HS-27A (cell line): ENCODE measurements at places on chromosomes 3 and 15.

DNA sequence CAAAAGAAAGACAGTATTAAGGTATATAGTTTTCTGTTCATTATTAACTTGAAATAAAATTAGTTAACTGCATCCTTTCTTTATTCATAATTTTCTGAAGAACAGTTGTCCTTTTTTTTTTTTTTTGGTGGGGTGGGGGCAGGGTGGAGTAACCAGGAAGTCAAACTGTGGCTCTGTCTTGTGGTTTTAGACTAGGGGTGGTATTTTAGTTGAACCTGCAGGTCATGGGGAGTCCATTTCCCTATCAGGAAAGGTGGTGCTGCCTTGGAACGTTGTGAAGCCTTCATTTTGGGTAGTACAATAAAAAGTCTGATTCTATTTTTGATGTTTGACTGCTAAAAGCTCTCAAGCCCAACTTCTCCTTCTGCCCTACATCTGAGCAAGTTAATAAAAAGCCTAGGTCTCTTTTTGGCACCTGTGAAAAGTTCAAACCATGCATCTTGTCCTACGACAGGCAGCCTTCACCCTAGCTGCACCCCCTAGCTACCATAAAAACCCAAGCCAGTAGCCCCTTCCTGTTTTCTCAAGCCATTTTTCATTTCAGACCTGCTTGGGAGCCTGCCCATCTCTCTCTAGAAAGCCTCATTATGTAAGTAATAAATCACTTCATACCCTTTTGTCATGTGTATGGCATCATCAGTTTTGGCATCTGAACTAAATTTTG is 31.2 kb upstream of the RIOX2 start:
- no peak for DNase-seq

GRCh38 chr15:41006479-41006878 is 53.2 kb downstream of the CHAC1 start:
- no peak for DNase-seq

GRCh38 chr3:114519415-114519814 is 225.6 kb downstream of the TIGIT start:
- DNase-seq = no peak

DNA sequence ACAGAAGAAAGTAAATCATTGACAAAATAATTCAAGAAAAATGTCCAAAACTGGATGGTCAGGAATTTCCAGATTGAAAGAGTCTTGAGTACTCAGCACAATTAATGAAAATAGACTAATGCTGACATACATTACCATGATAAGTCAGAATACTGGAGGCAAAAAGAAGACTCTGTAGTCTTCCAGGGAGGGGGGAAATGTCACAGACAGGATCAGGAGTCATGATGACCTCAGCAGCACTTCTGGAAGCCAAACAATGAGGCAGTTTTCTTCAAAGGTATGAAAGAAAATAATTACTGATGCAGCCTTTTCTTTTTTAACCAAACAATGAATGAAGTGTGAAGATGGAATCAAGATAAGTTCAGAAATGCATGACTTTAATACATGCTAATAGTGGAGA is 30.1 kb upstream of the SLC22A13 start:
- DNase-seq = no peak

DNA sequence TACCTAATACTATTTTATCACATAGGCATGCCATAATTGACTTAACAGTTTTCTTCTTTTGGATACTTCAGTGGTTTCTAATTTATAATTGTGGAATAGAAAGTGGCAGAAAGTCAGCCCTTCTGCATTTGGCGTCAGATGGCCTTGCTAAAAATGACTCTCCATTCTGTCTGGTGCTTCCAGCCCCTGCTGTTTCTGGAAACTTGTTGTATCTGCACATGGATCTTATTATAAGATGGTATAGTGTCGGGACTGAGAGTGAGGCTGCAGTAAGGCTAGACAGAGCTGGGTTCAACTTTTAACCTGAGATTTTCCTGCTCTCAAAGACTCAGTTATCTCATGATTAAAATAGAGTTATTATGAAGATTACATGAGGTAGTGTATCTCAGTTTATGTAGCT is 74.8 kb upstream of the WDR72 start:
- DNase-seq = no peak

GRCh38 chr15:62994975-62995681 is 47.4 kb upstream of the TPM1 start:
- DNase-seq = no peak
